Activated CD8-positive, alpha-beta memory T cell treated with anti-CD3 and anti-CD28 coated beads for 4 hours (primary cell): ENCODE measurements at places on chromosomes 1 and 21.

DNA sequence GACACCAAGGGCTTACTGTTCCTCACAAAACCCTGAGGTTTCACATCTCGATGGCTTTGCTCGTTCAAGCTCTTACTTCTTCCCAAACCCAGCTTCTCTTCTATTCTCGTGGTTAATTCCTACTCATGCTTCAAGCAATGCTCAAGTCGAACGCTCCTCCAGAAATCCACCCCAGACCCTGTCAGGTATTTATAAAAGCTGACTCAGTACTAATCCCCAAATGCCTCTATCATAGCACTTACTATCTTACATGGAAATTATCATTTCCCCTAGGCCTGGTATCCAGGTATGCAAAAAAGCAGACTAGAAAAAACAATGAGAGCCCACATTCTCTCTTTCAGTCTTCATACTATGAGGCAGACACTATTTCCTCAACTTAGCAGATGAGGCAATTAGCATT is 6.3 kb downstream of the EBNA1BP2 start:
- no peak for DNase-seq

DNA sequence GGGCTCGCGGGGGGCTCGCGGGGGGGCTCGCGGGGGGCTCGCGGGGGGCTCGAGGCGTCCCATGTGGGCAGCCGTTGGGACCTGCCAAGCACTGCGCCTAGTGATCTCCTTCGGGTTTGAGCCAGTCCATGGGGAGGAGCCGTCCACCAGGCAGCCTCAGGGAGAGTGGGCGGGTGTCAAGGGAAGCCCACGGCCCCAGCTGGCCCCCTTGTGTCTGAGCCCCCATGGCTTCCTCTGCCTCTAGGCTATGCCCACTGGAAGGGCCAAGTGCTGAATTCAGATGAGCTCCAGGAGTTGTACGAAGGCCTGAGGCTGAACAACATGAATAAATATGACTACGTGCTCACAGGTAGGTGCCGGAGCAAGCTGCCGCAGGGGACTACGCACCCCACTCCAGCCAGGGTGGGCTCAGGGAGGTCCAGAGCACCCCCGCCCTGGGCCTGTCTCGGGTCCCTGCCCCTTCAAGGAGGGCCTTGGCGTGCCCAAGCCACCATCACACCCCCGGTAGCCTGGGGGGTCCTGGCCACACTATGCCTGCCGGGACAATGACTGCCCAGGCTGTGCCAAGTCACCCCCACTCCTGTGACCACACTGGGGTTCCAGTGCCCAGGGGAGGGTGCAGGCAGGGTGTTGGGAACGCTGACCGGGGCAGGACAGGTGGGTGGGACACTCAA is 22.6 kb downstream of the PDXK start:
- DNase-seq = no peak

- DNase-seq = no peak
Observed at GRCh38 chr1:185670187-185670627, 64.0 kb upstream of the HMCN1 start.

DNA sequence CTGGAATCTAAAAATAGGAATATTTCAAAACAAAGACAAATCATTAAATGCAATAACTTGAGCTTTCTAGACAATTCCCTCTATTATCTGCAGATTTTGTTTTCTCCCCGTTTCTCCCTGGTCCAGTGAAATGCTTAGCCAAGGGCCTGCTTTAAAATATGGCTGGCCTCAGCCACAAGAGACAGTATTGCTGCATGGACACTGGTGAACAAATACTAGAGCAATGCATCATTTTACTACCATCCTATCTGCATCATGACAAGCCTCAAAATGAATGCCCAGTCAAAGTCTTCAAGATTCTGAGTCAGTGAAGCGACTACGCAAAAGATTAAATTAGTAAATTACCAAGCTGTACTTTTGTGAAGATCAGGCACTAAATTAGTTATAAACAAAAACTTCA is 80.5 kb downstream of the ENAH start:
- DNase-seq = no peak

DNA sequence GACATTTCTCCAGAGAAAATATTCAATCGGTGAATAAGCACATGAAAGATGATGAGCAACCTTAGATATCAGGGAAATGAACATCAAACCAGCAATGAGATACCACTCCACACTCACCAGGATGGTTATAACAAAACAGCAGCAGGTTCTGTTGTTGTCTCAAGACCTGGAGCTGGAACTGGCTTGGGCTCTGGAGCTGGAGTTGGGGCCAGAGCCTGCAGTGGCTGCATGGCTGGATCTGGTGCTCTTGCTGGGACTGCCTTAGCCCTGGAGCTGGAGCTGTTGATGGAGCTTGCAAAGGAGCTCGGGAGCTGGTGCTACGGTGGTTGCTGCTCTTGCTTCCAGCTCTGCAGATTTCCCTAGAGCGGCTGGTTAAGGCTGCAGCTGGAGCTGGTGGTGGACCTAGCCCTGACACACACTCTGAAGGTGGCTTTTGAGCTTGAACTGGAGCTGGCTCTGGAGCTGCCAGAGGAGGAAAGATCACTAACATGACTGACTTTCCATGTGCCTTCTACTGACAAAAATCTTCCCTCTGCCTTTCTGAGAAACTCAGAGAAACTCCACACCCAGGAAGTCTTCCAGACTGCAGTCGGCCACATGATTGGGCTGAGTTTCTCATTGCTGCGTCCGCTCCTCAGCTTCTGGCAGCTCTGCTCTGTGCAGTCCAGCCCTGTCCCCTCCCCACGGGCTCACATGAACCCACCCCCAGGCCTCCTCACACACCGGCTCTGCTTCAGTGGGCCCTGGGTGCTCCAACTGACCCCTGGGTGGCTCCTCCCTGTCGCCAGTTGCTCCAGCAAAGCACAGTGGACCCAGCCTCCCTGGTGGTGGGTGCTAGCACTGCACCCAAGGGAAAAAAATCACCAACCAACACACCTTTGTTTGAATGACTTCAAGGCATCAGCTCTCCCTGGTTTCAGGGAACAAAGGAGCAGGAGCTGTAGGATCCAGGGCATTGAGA is 139.1 kb upstream of the FMN2 start:
- no peak for DNase-seq
